ENCODE measurements at places on chromosomes 1 and 21.
A peak's percentile ranks its signal among the peaks of the same experiment; 100 is the strongest.

DNA sequence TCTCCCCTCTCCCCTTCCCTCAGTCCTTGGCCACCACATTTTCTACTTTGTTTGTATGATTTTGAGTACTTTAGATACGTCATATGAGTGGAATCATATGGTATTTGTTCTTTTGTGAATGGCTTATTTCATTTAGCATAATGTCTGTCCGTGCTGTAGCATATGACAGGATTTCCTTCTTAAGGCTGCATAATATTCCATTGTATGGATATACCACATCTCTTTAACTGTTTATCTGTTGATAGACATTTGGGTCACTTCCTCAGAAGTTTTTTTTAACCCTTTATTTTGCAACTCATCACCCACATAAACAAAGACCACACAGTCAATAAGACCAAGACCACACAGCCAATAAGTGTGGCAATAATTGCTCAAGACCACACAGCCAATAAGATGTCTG lies 24.9 kb downstream of the FAM163A start:
- no peak for DNase-seq

GRCh38 chr1:177780096-177780700 lies 189.7 kb downstream of the SEC16B start:
- no peak for DNase-seq

- DNase-seq, result no peak
Measured at GRCh38 chr1:91803123-91803522, 82.8 kb downstream of the TGFBR3 start.

- DNase-seq, result no peak
Measured at GRCh38 chr1:190101756-190102155, 375.9 kb downstream of the BRINP3 start.

DNA sequence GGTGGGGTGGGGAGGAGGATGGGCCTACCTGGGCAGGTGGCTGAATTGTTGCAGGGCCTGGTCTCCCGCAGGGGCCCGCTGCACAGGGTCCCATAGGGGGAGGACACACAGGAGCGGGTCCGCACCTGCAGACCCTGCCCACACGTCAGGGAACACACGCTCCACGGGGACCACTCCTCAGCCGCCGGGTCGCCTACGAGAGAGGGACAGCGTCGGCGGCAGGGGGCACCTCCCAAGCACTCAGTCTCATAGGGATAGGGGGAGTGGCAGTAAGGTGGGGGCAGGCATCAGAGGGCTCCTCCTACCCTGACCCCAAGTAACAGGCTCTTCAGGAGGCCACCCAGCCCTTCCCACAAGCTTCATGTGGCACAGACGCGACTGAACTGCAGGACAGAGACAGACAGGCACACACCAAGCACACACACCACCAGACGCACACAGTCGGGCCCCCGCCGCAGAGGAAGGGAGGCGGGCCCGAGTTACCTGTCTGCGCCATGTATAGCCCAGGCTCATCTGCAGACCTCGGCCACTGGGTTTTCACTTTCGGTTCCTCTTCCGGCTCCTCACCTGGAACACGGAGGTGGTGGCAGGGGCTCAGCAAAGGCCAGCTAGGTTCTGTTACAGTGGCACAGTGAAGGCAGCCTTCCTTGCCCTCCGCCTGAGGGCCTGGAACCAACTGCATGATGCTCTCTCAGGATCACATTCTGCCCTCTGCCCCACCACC lies 19.8 kb downstream of the ADGRB2 start:
- DNase-seq, result no peak

DNA sequence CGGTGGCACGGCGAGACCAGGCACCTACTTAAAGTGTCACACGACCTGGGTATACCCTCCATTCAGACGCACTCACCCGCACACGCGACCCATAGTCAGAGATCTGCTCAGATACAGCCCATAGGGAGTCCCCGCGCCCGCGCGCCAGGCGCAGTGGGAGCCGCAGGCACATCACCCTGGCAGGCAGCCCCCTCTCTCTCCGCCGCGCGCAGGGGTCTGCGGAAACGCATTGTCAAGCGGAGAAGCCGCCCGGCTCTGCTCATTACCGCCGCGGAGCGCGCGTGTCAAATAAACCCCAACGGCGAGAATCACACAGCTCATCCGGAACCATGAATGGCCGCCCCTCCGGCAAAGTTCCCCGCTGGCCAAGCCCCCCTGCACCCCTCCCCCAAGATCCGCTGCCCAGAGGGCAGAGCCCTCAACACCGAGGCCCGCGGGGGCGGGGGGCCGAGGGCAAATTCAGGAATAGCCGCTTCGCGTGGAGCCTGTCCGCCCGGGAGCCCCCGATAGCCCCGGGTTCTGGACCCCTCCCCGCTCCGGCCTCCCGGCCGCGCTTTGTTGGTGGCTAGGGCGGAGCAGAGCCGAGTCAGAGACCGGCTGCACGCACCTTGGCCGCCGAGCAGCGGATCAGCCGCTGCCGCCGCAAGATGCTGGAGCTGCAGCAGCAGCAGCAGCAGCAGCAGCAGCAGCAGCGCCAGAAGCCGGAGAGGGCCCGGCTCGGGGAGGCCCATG lies 522 bp downstream of the LRP8 start:
- DNase-seq, result peak; percentile 37
